Panc1 (cell line): ENCODE measurements at places on chromosomes 12 and 14.

- no peak for DNase-seq
Measured at GRCh38 chr12:120416490-120417216, 21.3 kb upstream of the COX6A1 start.

GRCh38 chr14:93369713-93370266 is 22.8 kb downstream of the COX8C start:
- no peak for DNase-seq

DNA sequence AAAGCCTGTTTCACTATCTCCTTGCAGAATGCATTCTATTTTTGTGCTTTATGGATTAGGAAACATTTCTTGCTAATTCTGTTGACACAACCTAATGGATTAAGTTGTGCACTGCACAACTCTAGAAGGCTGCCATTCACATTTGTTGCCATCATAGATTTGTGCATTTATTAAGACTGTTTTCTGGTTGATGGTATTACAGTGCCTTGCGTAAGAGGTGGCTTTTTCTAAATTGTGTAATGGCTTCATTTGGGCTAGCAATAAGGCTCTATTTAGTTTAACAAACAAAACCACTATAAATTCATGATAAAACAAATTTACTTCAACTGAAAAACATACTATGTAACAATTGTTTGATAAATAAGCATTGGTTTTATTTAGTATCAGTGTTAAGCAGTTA is 175.9 kb downstream of the TRHDE start:
- DNase-seq, result no peak

GRCh38 chr12:96472384-96472783 is 17.0 kb upstream of the CFAP54 start:
- DNase-seq, result no peak

- DNase-seq, result no peak
Measured at GRCh38 chr14:96722736-96723135, 74.4 kb upstream of the VRK1 start.

DNA sequence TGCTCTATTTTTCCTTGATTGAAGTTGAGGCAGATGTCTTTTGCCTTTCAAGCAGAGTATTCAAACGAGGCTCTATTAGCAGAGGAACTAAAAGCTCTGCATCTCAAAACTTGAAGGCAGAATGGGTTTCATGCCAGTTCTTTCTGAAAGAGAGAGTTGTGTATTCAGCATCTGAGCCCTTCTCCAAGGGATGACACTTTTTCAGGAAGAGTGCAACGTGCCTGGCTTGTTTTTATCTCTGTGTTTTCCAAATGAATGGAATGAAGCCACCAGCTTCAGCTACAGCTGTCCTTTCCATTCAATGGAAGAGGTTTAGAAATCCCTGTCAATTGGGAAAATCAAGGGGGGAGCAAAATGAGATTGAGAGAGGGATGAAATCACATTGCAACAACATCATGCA is 14.6 kb downstream of the BEST3 start:
- no peak for DNase-seq

DNA sequence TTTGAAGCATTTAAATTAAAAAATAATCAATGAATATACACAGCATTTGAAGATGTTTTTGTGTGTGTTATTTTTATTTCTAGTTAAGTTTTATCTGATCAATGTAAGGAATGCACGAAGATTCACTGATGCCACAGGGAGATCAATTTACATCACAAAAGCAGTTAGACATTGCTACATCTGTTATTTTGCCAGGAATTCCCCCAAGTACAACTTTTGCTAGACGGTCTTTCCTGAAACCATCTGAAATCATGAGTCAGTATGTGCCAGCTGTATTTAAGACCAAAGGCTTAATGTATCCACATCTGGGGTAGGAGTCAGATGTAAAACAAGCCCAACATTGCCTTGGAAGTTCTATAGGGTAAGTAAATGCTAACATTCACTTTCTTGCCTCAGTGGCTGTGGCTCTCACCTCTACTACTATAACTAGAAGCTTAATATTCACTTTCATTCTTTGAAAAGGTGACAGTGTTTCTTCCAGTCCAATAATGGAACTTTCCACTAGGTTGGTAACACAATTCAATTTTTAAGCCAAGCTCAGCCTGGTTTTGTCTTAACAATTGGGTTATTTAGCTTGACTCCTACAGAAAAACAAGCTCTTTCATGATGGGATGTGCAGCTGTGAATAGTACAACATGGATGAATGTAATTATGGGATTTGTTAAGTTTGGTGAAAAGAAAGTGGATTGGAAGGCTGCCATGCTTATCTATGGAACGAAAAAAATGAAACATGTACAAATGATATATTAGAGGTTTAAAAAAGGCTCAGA is 385.4 kb upstream of the TMEM132C start:
- no peak for DNase-seq

DNA sequence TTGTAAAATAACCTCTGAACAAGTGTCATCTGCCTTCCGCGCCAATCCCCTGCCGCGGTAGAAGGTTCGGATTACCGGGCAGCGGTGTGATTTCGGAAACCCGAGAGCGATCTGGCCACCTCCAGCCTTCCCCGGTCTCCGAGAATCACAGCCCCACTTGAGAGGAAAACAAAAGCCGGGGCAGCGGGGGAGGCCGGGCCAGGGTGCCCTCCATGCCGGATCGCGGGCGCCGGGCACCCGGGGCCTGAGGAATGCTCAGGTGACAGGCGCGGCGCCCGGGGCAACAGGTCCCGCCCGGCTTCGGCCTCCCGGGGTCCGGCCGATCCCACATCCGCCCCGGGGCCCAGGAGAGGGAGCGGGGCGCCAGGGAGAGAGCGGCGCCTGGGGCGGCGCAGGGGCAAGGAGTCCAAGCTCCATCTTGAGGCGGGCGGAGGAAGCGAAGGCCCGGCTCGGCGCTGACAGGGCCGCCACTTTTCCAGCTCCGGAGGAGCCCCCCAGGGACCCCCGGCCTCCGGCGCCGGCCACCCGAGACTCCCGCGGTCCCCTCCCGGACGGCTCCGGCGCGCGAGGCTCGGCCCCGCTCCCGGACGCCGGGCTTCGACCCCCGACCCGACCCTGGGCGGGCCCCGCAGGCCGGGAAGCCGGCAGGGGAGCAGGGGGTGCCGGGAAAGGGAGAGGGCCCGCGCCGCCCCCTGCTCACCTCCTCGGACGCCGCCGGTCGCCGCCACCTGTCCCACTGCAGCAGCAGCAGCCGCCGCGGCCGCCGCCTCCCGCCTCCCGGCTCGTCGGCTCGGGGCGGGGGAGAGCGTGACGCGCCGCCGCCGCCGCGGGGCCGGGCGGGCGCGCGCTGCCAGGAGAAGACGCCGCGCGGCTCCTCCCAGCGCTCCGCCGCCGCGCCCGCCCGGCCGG is at the start of gene CLIP1:
TSS of gene CLIP1 (minus strand) at position 849 of the 909 bp plus-strand sequence. CDS start 42,217 bp downstream, outside the sequence.
- no peak for DNase-seq

GRCh38 chr12:47734725-47735480 is 9.6 kb upstream of the ENDOU start:
- DNase-seq, result no peak

DNA sequence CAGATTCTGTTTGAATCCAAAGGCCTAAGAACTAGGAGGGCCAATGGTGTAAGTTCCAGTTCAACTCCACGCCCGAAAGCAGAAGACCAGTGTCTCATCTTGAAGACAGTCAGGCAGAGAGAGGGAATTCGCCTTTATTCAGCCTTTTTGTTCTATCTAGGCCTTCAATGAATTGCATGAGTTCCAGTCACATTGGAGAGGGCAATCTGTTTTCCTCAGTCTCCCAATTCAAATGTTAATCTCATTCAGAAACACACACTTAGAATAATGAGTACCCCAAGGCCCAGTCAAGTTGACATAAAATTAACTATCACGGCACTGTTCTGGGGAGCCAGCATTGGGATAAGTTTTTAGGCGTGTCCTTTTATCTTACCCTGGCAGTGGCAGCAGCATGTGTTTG is 65.8 kb downstream of the C14orf39 start:
- DNase-seq, result no peak

DNA sequence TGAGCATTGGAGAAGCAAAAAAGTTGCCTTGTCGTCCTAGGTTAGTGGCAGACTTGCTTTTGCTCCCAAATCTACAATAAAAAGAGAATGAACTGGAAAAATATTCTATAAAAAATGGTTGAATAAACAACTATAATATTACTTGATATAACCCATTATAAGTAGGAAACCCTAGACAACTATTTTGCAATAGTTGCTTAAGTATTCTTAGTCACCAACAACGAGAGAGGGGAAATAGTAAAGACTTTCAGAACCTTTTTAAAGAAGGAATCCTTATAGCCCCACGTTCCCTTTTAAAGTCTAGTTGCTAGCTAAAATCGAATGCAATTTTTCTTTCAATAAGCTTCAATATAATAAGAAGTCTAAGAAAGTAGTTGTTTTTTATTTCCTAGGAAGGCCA is 17.5 kb downstream of the AQP6 start:
- DNase-seq, result no peak

GRCh38 chr14:54803926-54804537 is 98.6 kb downstream of the GCH1 start:
- DNase-seq, result no peak

DNA sequence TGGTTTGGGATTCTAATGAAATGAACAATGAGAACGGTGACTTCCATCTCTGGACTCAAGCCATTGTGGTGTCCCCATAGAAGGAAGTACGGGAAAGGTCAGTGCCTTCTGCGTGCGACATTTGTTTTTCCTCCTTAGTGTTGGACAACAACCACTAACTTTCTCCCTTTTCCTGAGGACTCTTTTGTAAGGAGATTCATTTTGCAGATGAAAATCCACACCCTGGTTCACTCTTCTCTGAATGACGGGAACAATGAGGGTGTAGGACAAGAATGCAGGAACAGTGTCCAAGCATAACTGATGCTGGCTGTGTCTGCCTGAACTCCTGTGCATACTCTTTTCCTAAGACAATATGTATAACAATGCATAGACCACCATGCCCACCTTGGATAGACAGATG is 176.4 kb downstream of the STXBP6 start:
- DNase-seq, result no peak

DNA sequence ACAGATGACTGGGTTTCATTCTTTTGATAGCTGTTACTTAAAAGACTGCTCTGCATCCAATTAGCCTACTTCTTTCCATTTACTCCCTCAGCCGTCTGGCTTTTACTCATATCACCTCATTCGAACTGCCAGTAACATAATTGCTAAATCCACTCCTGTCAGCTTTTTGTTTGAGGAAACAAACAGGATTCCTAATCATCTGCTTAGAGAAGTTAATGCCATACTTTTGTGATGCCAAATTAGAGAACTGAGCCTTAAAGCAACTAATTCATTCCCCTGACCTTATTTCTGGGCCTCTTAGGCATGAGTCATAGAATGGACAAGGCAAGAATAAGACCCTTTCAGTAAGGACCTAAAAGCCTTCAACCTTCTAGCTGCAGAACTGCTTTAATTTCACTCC is 2.9 kb downstream of the OXA1L start:
- no peak for DNase-seq

DNA sequence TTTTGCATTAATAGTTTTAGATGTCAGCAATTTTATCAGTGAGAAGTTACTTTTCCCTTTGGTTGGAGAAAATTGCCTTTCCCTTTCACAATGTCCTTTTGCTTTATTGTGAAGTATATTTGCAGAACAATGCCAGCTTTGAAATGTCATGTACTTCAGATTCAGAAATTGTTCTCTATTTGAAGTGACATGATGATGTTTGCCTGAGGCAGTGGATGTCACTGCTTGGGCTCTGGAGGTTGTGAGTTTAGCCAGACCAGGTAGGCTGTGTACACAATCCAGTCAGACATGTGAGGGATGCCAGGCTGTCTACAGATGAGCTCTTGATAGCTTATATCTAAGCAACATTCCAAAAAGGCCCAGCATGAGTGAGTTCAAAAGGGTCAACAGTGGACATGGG is 451.9 kb upstream of the FBXO33 start:
- no peak for DNase-seq

DNA sequence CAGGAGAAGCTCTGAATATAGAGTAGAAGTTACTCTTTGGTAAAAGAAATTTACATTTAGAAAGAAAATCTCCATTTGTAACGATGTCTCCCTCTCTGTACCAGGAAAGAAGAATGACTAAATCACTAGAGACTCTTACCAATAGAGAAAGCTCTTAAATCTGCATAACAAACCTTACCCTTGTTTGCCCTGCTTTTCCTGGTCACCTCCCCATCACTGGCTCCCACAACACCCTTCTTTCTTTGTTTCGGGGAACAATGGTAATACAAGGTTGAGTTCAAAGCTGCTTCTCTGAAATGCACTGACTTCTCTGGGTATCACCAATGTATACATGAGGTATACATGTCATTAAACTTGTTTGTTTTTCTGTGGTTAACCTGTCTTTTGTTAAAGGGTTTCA is 351.1 kb upstream of the FLRT2 start:
- no peak for DNase-seq

- peak; percentile 13 for DNase-seq
Measured at GRCh38 chr12:95574799-95575452, 23.6 kb upstream of the USP44 start.

DNA sequence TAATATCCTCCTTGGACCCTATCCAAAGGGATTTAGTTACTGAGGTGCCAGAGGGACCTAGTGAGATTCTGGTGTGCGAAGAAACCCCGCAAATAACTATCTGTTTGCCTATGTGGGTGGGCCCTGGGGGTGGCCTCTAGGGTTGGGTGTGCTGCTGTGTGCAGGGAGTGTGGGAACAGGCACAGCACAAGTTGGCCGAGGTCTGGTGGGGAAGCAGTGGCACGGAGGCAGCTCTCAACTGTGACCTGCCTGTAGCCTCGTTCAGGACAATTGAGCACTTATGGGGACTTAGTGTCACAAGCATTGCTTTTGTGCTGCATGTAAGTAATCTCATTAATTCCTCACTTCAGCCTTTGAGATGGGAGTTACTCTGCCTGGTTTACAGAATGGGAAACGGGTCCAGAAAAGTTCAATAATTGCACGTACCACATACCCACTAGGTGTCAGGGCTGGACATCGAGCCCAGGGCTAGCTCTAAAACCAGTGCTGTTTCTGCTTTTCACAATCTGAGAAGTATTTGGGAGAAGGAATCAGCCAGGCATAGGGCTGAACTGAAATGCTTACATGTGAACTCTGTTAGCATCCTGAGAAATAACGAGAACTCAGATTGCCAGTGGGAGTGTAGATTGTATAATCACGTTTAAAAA is 58.8 kb downstream of the TECPR2 start:
- no peak for DNase-seq

DNA sequence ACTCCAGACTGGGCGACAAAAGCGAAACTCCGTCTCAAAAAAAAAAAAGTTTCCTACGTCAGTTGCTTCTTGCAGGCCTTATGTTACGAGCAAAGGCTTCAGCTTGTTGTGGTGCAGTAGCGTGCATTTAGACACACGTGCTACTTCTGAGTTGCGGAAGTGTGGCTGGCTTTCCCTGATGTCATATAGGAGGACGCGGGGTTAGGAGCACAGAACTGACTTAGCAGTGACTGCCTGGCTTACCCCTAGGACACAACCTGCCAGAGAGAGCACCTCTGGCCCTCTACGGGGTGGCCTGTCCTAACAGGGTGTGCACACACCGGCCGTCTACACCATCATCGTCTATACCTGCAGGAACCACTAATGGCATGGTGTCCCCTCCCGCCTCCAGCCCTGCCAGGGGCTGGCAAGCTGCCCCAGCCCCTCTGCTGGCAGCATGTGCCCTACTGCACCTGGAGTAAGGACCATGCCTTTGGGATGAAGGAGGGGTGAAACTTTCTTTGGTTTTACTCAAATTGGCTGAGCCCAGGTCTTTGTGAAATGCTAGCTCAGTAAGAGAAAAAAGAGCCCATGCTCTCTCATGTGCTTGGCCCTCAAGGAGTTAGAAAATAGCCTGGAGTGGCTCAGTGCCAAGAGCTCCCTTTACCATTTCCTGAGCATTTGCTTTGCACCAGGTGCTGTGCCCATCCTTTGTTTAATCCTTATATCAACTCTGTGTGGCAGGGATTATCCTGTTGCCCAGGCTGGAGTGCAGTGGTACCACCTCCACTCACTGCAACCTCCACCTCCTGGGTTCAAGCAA is 1.7 kb upstream of the GPR68 start:
- DNase-seq, result no peak
